ENCODE measurements at places on chromosomes 5 and 9.
A peak's percentile ranks its signal among the peaks of the same experiment; 100 is the strongest.

GRCh38 chr9:112380825-112381221 lies 915 bp downstream of the HSDL2 start:
- DNase-seq = no peak

GRCh38 chr5:37950436-37950835 lies 110.6 kb upstream of the GDNF start:
- DNase-seq = no peak

DNA sequence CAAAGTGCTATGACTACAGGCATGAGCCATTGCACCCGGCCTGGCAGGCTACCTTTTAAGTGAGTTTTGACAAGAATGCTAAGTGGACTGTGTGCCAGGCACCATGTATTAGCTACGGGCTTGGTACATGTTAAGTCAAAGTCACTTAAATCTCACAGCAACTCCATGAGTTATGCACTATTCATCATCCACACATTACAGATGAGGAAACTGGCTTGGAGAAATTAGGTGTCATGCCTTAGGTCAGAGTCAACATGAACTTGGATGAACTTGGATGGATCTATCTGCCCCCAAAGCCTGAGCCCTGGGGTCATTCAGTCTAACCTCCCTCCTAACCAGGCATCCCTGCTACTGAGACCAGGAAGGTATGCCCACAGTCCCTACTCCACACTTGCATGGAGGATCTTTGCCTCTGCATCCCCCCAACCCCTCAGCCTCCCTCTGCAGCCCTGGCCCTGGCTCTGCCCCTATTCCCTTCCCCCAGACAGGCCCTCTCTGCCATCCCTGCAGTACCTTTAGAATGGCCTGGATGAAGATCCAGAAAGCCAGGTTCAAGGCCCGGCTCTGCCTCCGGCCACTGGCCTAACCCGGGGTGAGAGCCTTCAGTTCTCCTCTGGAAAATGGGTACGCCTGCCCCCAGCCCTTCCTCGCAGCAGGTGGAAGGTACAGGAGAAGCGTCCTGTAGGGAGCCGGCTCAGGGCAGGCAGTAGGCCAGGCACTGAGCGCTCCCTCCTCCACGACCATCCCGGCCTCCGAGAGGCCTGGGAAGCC lies 685 bp upstream of the ADGRD2 start:
- DNase-seq = no peak

GRCh38 chr5:159210210-159210661 lies 883 bp upstream of the RNF145 start:
- DNase-seq = no peak

DNA sequence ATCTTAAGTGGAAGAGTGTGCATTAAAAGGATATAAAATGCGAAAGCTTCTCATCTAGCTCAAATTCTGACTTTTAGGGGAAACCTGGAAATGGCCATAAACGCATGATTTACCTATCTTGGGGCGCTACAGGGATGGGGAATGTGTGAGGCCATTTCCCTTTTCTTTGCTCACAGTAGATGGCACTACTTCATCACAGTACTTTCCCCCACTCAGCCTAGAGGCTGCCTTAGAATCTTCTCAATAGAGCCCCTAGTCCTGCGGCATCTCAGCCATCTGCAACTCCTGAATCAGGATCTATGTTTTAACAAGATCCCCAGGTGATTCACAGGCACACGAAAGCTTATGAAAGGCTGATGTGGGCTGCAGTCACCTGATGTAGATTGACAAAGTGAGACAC lies 110.8 kb downstream of the LHFPL2 start:
- DNase-seq = peak; percentile 60

DNA sequence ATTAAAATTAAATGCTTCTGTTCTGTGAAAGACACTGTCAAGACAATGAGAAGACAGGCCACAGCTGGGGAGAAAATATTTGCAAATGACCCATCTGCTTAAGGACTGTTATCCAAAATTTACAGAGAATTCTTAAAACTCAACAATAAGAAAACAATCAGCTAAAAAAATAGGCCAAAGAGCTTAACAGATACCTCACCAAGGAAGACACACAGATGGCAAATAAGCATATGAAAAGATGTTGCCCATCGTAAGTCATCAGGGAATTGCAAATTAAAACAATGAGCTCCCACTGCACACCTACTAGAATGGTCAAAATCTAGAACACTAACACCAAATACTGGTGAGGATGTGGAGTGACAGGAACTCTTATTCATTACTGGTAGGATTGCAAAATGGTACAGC lies 10.3 kb downstream of the WNK2 start:
- DNase-seq = no peak

- DNase-seq = no peak
Observed at GRCh38 chr5:126129431-126129830, 293.8 kb upstream of the GRAMD2B start.

DNA sequence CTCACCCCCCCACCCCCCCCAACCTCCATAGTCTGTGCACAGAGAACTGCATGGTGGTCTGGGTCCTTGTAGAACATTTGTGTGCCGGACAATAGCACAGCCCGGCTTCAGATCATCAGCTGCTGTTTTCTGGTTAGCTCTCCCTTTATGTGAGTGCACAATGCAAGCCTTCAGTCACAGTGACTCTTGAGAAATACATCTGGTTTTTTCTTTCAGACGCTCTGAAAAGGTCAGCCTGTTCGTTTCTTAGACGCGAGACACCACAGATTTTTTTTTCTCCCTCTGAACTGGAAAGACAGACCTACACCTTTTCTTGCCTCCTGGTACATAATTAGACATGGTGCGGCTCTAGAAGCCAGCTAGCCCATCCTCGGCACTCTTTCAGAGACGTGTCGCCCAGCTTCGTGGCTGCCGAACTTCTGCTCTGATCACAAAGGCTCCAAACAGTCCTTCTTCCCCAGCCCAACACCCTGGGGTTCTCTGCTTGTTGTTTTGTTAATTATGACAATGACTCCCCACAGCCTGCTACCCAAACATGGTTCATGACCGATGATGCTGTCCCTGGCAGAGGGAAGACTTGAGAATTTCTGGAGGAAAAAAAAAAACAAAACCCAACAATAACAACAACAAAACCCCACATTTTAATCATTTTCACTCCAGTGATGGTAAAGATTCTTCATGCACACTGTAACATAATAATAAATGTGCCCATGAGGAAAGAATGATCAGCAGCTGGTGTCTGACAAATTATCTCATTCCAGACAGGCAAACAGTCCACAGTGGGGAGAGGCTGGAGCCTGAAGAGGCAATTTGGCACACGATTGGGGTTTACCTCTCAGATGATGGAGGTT lies 241.4 kb upstream of the ZNF462 start:
- no peak for DNase-seq

DNA sequence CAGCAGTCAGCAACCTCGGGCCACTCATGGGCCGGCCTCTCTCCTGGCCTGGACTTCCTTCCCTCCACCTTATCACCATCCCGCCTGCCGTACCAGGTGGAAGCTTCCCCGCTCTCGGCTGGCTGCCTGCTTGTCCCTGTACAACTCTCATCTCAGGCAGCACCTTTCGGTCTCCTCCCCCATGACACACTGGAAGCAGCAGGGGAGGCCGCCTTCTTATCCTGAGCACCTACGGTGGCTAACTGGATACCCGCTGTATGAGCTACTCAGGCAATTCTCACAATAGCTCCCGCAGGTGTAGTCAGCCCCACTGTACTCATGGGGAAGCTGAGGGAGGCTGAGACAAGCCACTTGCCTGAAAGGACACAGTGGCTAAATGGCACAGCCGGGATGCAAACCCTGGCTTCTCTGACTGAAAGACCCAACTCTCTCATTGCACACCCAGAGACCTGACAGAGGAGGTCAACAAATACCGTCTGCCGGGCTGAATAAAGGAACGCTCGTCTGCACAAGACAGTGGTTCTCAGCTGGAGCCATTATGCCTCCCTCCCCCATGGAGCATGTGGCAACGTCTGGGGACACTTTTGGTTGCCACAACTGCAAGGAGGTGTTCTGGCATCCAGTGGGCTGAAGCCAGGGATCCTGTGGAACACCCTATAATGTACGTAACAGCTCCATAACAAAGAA lies 9.6 kb downstream of the STK10 start:
- no peak for DNase-seq

DNA sequence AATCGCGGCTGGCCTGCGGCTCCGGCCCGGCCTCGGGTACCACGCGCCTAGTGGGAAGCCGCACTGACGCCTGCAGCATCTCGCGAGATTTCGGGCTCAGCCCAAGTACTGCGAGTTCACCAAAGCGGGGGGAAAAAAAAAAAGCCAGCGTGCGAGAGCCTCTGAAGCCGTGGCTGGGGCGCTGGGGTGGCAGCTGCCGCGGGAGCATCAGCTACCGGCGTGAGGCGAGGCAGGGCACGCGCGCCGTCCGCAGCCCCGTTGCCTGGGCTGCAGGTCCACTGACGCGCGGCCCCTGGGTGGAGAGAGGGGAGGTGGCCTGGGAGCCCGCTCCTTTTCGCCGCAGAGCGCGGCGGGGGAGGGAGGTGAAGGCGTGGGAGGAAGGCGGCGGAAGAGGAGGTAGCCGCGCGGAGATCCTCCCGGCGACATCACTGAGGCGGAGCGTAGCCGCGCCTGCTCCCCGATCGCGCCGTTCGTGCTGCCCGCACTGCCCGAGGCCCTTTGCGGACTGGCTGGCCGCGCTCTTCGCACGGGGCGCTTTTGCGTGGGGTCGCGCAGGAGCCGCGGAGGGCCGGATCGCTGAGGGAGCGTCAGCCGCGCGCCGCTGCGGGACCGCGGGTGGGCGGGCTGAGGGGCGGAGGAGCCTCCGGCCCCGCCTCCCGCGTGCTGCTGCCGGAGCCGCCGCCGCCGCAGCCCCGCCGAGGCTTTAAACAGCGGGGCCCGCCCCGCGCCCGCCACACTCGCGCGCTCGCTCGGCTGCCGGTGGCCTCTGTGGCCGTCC lies at the start of gene SLC12A2:
Gene SLC12A2 (plus strand): TSS at position 734 of the 778 bp plus-strand sequence. CDS start 189 bp downstream, outside the sequence.
- DNase-seq = peak; percentile 93

DNA sequence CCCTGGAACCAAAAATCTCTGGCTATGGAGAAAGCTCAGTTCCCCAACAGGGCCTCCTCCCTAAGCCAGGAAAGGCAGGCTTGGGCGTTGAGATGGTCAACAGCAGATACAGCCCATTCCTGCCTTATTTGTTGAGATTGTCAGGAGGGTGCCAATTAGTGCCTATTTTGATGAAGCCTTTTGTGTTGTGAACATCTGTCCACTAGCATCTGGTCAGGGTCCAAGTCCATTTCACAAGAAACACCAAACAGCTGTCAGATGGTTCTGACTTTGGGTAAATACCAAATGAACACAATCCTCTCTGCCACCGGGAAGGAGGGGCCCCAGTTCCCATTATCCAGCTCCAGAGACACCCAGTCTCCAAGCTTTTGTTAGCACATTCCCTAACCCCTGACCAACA lies 19.9 kb downstream of the SEMA6A start:
- DNase-seq = no peak

DNA sequence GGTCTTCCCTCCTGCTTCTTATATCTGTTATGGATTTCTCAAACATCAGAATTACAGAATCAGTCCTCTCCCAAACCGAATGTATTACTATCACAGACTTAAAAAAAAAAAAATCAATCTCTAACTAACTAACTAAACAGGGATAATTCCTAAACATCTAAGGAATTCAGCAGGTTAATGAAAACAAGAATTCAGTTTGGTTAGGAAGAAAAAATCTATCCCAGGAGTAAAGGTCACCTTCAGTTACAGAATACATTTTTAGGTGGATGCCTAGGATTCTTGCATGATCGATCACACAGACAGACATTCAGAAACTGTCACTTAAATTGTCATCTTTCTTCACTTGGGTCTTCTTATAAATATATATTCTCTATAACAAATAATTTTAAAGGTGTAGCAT lies 11.5 kb downstream of the PTAR1 start:
- DNase-seq = no peak

- no peak for DNase-seq
Observed at GRCh38 chr9:137406085-137406760, 16.7 kb downstream of the EXD3 start.

- DNase-seq = no peak
Observed at GRCh38 chr9:69190863-69191181, 16.7 kb downstream of the TJP2 start.

DNA sequence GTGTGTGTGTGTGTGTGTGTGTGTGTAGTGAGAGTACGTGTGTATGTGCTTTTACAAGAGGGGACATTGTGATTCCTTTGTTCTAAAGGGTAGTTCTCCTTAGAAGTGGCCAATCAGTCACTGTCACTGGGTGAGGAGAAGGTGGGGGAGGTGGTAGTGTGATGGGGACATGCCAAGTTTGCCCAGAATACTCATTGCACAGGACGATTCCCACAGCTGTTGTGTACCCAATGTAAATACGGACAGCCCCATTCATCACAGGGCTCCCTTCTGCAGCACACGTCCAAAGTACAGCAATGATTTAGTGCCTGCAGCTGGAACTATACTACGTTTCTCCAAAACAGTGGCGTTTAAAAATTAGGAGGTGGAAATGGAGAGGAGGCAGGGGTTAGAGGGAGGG lies 287.8 kb downstream of the TLR4 start:
- no peak for DNase-seq

- no peak for DNase-seq
Observed at GRCh38 chr9:131667576-131667975, 72.3 kb downstream of the RAPGEF1 start.

GRCh38 chr9:121895818-121896544 lies 197.1 kb downstream of the TTLL11 start:
- DNase-seq = no peak

DNA sequence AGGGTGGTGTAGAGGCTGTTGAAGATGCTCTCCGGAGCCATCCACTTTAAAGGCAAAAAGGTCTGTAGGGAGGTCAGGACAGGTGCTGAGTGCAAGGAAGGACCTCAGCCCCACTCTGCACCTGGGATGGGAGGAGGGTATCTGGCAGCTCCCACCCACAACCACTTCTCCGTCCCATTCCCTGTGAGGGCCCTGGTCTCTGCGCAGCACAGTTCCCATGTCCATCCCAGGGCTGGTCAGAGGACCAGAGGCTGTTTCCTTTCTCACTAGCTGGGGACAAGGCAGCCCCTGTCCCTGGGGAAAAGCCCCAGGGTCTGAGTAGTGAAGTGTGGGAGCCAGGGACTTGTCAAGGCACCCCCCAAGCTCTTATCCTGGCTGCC lies 33.7 kb upstream of the CSF1R start:
- DNase-seq = no peak

DNA sequence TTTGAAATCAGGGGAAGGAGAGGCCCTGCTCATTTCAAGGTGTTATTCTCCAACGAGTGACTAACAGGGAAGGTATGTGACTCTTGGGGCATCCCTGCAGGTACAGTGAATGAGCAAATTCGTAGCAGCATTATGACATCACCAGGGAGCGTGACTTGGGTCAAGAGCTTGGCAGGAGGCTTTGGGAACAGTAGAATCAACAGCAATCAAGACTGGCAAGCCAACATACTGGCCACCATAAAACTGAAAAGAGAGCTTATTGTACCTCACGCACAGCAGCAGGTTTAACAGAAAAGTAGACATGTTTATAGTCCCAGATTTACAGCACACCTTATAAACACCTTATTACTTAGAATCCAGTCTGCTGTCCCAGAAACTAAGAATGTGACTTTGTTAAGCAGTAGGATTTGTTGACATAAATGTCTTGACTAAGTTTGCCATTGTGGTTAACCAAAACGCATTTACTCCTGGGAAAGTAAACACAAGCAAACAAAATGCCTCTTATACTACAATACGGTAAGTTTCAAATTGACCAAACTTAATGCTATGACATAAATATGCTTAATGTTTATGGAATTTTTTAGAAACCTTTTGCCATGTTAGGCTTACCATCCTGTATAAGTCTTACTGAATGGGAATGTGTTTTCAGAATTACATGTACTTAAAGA lies 297.8 kb downstream of the NPR3 start:
- DNase-seq = no peak
